Activated T-cell treated with anti-CD3 and anti-CD28 coated beads, Interleukin-2, amount 50 U/mL, for 1 hour (primary cell): ENCODE measurements at places on chromosomes 2 and 18.

GRCh38 chr2:112848833-112849232 is 12.3 kb upstream of the IL1B start:
- no peak for DNase-seq

- no peak for DNase-seq
Observed at GRCh38 chr2:221554769-221555493, 17.2 kb downstream of the EPHA4 start.

- DNase-seq = no peak
Observed at GRCh38 chr2:219124381-219125110, 36.1 kb downstream of the NHEJ1 start.

- DNase-seq = no peak
Observed at GRCh38 chr2:135164431-135164830, 112.3 kb downstream of the RAB3GAP1 start.

- DNase-seq = no peak
Observed at GRCh38 chr2:63680455-63680854, 91.7 kb downstream of the MDH1 start.

- DNase-seq = no peak
Observed at GRCh38 chr18:8882632-8883408, 177.5 kb downstream of the MTCL1 start.

DNA sequence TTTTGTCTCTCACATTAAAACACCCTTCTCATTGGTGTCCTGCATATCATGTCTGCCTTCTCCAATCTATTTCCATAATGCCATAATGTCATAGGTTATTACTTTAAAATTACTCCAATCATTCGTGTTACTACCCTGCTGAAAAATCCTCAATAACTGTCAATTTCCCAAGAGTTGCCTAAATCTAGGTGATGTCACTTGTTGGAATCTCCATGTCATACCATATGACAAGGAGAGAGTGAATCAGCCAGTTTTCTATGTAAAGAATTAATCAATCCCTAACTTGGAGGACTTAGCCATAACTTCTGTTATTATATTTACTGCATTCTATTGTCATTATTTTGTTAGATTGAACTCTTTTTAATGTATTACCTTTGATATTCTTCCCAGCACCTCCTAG is 62.5 kb downstream of the PHLPP1 start:
- no peak for DNase-seq

DNA sequence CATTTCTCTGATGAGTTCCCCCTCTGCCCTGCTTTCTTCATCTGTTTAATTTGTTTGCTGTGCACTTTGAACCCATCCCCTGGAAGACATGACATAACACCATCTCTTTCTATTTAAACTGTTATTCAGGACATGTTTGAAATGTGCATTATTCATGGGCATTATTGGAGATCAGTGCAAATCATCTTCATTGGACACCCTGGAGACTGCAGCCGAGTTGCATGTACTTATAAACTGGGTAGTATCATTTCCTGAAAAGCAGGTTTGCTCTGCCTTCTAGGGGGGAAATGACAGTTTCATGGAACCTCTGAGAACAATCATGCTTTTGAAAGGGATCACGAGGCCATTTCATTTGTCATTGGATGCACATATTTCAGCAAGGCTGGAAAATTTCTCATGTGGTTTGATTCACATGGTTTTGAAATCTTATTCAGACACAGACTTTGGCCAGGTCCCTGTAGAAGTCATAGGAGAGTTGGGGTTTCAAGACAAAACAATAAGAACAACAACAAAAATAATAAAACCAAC is 462.8 kb upstream of the MEX3C start:
- DNase-seq = no peak

- DNase-seq = no peak
Observed at GRCh38 chr2:173652767-173653431, 298.2 kb downstream of the CDCA7 start.

DNA sequence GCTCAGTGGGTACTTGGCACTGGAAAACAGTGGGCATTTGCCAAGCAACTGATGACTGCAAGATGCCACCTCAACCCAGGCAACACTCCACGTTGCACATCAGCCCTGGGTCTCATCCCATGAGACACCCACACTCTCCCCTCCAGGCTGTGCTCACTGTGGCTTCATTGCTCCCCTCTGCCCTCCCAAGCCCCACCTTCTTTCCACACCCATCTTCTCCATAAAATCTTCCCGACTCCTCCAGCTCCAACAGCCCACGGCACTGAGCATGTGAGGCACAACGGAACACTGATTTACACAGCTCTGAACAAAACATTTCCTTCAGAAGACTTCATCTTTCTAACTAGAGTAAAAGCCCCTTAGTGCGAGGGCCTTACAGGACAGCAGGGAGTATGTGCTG is 117.8 kb upstream of the ACAA2 start:
- no peak for DNase-seq
